ENCODE measurements at places on chromosomes 5 and 9. TPM values are rescaled to one million over a fixed set of nuclear protein-coding genes. Genes with fewer than 3 reads are reported as not detected.
A peak's percentile ranks its signal among the peaks of the same experiment; 100 is the strongest.

PRR16 gene
- total RNA-seq: not detected

- H3K4me3 ChIP-seq: no peak overlapping the region
- DNase-seq: no peak
- H3K36me3 ChIP-seq: peaks cover 3% of the 10 kb centered on the region
- no peak overlapping the region for H3K27ac ChIP-seq
- peaks cover 21% of the 10 kb centered on the region for H3K4me1 ChIP-seq
Observed at GRCh38 chr5:53073348-53073747, 36.2 kb downstream of the MOCS2 start.

DNA sequence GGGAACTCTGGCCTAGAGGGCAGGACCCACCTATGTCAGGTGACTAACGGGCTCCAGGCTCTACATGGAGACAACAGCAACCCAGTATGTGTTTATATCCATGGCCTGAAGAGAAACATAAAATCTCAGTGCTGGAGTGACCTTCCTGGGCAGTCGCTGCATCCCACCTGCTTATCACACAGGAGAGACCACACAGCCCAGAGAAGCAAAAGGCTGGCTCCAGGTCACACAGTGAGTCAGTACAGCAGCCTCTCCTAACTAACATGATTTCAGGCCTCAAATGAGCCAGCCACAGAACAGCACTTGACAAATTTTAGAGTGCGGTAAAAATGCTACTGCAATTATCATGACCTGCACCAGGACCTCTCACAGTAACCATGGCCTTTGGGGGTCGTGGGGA lies 54.0 kb upstream of the TGFBR1 start:
- no peak overlapping the region for H3K4me3 ChIP-seq
- no peak overlapping the region for H3K27ac ChIP-seq
- H3K36me3 ChIP-seq: peaks cover 5% of the 10 kb centered on the region
- H3K27me3 ChIP-seq: peaks cover 16% of the 10 kb centered on the region

DNA sequence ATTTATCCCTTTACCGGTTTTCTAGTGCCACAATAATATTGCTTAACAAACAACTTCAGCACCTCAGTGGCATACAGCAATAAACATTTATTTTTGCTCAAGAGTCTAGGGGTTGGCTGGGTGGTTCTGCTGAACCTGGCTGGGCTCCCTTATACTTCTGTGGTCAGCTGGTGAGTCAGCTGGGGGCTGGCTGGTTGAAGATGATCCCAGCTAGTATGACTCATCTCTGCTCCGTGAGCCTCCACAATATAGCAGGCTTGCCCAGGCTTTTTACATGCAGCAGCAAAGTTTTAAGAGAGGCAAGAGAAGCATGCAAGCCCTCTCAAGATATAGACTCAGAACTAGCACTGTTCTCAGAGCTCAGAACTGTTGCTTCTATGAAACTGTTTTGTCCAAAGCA lies 523.5 kb upstream of the CLINT1 start:
- peaks cover 12% of the 10 kb centered on the region for H3K4me1 ChIP-seq
- H3K36me3 ChIP-seq: peaks cover 2% of the 10 kb centered on the region
- peak overlapping the region; percentile 11 for H3K4me3 ChIP-seq
- H3K27ac ChIP-seq: no peak overlapping the region
- H3K27me3 ChIP-seq: no peaks in the 10 kb centered on the region
- DNase-seq: peak; percentile 59

- no peak overlapping the region for H3K27ac ChIP-seq
- DNase-seq: no peak
- H3K36me3 ChIP-seq: no peaks in the 10 kb centered on the region
- no peak overlapping the region for H3K4me3 ChIP-seq
- H3K4me1 ChIP-seq: no peaks in the 10 kb centered on the region
Observed at GRCh38 chr5:160991205-160991604, 139.2 kb upstream of the ATP10B start.

Measured in activated T-cell treated with anti-CD3 and anti-CD28 coated beads, Interleukin-2, amount 50 U/mL, for 72 hours (primary cell).